ENCODE measurements at places on chromosomes 4 and X.

- DNase-seq, result no peak
Measured at GRCh38 chr4:74968456-74969164, 35.7 kb downstream of the PARM1 start.

DNA sequence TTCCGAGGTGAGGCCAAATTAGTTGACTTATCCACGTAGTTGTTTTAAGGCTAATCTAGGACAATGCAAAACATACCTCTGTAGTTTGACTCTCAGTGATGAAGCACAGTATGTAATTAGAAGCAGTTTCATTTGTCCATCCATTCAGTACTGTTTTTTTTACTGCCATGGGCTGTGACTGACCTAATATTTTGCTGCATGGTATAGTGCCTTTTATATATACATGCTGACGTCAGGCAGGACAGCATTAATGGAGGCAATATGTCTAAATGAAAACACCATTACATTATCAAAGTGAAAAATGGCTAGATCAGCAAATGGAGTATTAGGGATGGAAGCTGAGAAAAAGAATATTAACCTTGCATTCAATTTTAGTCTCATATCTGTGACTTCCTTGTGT lies 66.9 kb downstream of the MFAP3L start:
- no peak for DNase-seq

DNA sequence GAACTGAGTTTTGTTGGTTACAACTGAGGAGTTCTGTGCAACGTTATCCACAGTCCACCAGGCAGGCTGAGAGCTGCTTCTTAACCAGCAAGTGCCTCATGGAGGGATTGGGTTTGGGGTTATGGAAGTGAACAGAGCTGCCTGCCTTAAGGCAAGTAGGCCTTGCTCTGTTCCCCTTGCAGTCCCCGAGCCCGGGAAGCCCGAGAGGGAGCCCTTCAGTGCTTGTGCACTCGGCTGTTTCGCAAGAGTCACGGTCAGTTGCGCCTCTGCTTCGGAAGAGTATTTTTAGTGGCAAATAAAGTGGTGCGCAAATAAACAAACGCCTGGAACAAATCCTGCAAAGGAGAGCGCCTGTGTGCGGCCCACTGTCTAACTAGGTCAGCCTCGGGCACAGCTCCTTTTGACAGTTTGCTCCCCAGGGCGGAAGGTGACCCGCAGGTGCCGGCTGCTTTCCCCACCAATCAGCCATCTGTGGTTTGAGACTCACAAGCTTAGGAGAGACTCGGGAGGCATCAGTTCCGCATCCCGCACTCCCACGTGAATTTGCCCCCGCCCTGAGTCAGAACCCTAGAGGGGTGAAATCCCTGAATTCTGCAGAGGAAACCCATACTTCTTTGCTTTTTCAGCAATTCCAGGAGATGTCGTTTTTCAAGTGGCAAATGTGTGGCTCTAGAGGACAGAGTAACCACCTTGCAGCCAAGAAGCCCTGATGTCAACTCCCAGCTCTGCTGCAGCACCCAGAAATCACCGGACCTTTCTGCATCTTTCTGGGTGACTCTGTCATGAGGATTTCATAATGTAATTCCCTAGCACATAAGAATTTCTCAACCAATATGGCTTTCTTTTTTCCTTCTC lies 56.8 kb downstream of the LGI2 start:
- DNase-seq, result no peak

- DNase-seq, result no peak
Measured at GRCh38 chr4:125365731-125366130, 51.0 kb downstream of the FAT4 start.

- peak; percentile 8 for DNase-seq
Measured at GRCh38 chr4:102535398-102536082, 34.4 kb downstream of the NFKB1 start.

- no peak for DNase-seq
Measured at GRCh38 chr4:25654971-25655963, at the start of gene SLC34A2. SLC34A2 (plus strand) TSS chr4:25655851; CDS start chr4:25662501, 6,650 bp downstream.
